ENCODE measurements at places on chromosomes 13 and 19. TPM values are rescaled to one million over a fixed set of nuclear protein-coding genes. Genes with fewer than 3 reads are reported as not detected.
A peak's percentile ranks its signal among the peaks of the same experiment; 100 is the strongest.

IGFL2 gene
- total RNA-seq: 0.75 TPM

PRTN3 gene
- total RNA-seq: 0.86 TPM

GALP gene
- total RNA-seq: not detected

SPART gene
- 33.7 TPM for total RNA-seq

SLC5A5 gene
- 0.29 TPM for total RNA-seq

PDE4C gene
- 0.29 TPM for total RNA-seq

CYP2A7 gene
- not detected for total RNA-seq

DGKH gene
- 4.1 TPM for total RNA-seq

OR7C1 gene
- total RNA-seq: 0.16 TPM

- H3K27me3 ChIP-seq: peaks cover 6% of the 10 kb centered on the region
- no peaks in the 10 kb centered on the region for H3K36me3 ChIP-seq
- H3K4me1 ChIP-seq: no peaks in the 10 kb centered on the region
- no peak overlapping the region for H3K27ac ChIP-seq
- no peak overlapping the region for H3K4me3 ChIP-seq
Observed at GRCh38 chr13:30149248-30149647, 158.1 kb downstream of the KATNAL1 start.

DNA sequence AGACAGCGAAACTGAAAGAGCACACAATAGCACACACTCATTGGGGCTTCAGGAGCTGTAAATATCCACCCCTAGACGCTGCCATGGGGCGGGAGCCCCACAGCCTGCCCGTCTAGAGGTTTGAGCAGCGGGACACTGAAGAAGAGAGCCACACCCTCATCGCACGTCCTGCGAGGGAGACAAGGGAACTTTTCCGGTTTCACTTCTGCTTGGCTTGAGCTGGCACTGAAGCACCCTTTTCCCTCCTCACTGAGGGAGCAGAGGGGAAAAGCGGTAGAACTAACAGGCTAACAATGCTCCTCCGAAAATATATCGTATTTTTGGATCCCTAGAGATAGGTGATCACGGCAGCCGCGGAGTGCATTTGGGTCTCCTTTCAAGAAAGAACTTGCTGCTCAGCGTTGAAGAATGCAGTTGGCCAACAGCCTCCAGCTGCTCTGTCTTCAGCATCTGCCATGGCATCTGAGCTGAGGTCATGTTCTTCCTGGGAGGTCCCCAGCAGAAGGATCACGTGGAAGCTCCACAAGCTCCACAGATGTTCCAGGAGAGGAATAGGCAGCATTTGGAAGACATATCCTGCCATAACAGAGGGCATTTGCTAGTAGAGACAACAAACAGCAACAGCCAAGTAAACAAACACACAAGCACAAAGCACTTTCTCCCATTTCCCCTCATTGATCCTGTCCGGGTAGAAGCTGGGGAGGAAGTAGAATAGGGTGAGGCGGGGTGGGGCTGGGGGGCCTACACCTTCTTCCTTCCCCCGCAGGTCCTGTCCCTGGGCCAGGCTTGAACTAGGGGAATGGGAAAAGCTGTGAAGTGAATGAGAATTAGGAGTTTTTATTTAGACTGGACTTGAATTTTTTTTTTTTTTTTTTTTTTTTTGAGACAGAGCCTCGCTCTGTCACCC lies 44.8 kb upstream of the ALOX5AP start:
- no peaks in the 10 kb centered on the region for H3K4me1 ChIP-seq
- DNase-seq: no peak

DNA sequence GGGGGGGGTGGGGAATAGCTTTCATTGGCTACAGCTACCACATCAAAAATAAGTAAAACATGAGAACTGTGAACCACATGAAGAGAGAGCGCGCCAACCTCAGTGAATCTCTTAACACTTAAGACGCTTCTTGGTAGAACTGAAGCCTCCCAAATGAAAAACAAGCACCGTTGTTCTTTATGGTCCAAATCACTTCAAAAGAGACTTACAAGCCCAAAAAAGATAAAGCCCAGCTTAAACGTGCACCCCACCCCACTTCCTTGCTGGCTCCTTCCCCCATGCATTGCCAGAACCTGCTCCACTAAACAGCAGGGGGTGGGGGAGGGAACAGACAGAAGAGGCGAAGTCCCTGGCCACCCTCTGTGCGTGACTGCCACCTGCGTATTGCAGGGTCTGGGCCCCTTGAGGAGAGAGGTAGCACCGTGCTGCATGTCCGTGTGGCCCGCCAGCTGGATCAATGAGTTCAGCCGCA lies 479.1 kb downstream of the FOXO1 start:
- no peaks in the 10 kb centered on the region for H3K27me3 ChIP-seq
- no peak overlapping the region for H3K27ac ChIP-seq
- no peaks in the 10 kb centered on the region for H3K36me3 ChIP-seq

DNA sequence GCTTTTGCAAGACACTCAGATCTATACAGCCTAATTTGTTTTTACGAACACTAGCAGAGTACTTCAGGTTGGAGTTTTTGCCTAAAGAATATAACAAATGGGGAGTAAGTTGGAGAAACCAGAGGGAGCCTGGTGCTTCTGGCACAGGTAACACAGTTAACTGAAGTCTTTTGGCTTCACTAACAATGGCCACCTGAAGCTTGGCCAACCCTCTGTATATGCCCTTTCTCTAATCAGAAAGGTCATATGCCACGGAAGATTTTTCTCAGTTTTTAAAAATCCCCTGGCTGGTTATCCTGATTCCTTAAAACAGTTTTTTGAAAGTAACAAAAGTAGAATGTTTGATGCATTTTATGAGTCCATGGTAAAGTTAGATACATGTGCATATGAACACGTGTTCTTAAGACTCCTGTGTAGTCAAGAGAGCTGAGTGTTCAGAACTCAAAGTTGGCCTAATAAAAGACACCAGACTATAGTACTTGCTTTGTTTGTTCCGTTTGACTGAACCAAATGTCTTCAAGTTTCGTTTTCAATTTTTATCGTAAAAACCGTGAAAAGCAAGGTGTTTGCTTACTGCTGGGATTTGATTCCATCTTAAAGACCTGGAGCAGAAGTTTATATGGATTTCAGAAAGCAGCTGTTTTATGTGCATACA lies 137.5 kb downstream of the KCNRG start:
- no peaks in the 10 kb centered on the region for H3K27me3 ChIP-seq
- H3K4me1 ChIP-seq: 0 out of 3 replicates have a peak, but pooled peaks cover 5% of the 10 kb centered on the region
- H3K36me3 ChIP-seq: no peaks in the 10 kb centered on the region
- no peak overlapping the region for H3K4me3 ChIP-seq
- no peak overlapping the region for H3K27ac ChIP-seq

- DNase-seq: no peak
- H3K27ac ChIP-seq: no peak overlapping the region
- H3K4me3 ChIP-seq: no peak overlapping the region
- no peaks in the 10 kb centered on the region for H3K27me3 ChIP-seq
Observed at GRCh38 chr13:95426631-95427030, 125.4 kb upstream of the ABCC4 start.

DNA sequence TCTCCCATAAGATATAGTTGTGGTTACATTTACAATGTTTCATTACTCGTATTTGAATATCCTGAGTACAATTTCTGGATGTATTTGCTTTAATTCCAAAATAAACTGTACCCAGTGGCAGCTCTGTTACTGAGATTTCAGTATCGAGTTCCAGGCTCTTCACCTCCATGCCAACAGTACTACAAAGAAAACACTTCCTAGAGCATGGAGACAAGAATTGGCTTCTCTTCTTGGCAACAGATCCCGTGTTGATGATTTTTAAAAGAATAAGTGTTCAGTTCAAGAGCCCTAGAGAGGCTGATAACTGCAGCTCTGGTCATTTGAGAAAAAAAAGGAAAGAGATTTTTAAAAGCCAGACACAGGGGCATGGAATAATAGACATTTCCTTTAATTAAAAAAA lies 302.8 kb downstream of the EFNB2 start:
- no peak for DNase-seq
- no peaks in the 10 kb centered on the region for H3K36me3 ChIP-seq
- no peaks in the 10 kb centered on the region for H3K4me1 ChIP-seq

GRCh38 chr19:10453852-10454251 lies 33.5 kb downstream of the PDE4A start:
- DNase-seq: no peak
- H3K36me3 ChIP-seq: peaks cover 54% of the 10 kb centered on the region
- H3K27ac ChIP-seq: no peak overlapping the region
- H3K4me3 ChIP-seq: no peak overlapping the region
- H3K27me3 ChIP-seq: no peaks in the 10 kb centered on the region

DNA sequence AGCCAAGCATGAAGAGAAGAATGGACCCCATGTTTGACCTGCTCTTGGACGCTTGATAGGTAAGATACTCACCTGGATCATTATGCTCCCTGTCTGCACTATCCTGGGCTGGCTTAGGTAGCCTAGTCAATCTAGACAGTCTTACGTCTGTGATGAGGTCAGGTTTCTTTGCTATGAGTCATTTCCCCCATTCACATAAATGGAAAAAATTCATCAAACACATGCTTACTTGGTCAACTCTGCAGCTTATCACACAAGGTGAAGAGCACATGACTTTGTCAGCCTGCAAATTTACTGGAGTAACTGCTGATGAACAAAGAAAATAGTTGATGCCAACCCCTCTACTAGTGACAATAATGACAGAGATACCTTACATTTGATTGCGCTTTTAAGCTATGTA lies 170.0 kb downstream of the NUFIP1 start:
- H3K36me3 ChIP-seq: no peaks in the 10 kb centered on the region
- peaks cover 5% of the 10 kb centered on the region for H3K27me3 ChIP-seq
- no peak overlapping the region for H3K4me3 ChIP-seq
- H3K4me1 ChIP-seq: no peaks in the 10 kb centered on the region
- no peak overlapping the region for H3K27ac ChIP-seq
- no peak for DNase-seq

DNA sequence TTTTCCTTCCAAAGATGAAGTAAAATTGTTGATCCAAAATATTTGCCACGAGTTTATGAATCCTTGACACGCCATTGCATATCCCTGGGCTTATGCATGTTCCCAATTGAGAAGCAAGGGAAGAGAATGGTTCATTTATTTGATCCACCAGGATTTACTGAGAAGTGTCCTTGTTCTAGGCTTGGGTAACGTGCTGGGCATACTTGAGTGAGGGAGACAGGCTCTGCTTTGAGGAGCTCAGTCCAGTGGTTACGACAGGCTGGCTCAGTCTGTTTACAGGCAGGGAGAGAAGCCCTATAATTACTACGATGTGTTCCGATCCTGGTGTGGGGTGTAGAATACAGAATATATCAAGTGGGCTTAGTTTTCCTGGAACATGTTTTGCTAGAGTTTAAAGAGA lies 6.3 kb upstream of the PNMA8C start:
- no peak for DNase-seq
- no peaks in the 10 kb centered on the region for H3K36me3 ChIP-seq
- H3K27me3 ChIP-seq: peaks cover 11% of the 10 kb centered on the region
- no peaks in the 10 kb centered on the region for H3K4me1 ChIP-seq
- no peak overlapping the region for H3K4me3 ChIP-seq

DNA sequence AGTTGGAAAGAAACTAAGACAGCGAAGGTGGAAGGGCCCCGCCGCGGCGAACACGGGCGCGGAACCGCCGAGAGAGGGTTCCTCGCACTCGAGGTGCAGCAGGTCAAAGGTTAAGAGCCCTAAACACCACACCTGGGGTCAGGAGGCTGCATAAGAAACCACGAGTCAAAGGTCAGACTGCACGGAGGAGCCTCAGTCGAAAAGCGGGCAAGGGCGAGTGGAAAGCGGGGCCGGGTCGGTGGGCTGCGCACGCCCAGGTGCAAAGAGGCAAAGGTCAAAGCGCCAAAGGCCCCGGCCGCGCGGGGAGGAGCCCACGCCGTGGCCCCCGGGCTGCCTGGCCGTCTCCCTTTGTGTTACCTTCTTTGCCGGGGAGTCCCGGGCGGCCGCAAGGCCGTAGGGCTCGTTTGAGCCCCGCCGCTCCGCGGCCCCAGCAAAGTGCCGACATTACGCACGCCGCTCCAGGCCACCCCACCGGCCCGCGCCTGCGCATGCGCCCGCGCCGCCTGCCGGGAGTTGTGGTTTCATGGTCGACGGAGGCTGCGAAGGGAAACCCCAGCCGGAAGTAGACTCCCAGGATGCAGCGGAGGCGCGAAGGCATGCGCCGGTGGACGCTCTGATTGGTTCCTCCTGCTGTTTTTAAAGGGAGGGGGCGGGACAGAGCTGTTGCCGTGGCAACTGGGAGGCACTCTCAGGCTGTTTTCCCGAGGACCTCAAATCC lies at the start of gene POLRMT:
Gene POLRMT (minus strand): TSS at position 470 of the 718 bp plus-strand sequence. CDS start 25 bp downstream, at position 445.
- H3K4me1 ChIP-seq: peaks cover 50% of the 10 kb centered on the region
- peak; percentile 100 for DNase-seq
- H3K36me3 ChIP-seq: peaks cover 38% of the 10 kb centered on the region
- H3K27me3 ChIP-seq: no peaks in the 10 kb centered on the region
- peak within 1 kb of the TSS; percentile 70 for H3K4me3 ChIP-seq

- no peak overlapping the region for H3K27ac ChIP-seq
- no peaks in the 10 kb centered on the region for H3K27me3 ChIP-seq
- H3K4me1 ChIP-seq: peaks cover 5% of the 10 kb centered on the region
- no peak for DNase-seq
Observed at GRCh38 chr19:50479761-50480251, 3.2 kb upstream of the GARIN5A start.

DNA sequence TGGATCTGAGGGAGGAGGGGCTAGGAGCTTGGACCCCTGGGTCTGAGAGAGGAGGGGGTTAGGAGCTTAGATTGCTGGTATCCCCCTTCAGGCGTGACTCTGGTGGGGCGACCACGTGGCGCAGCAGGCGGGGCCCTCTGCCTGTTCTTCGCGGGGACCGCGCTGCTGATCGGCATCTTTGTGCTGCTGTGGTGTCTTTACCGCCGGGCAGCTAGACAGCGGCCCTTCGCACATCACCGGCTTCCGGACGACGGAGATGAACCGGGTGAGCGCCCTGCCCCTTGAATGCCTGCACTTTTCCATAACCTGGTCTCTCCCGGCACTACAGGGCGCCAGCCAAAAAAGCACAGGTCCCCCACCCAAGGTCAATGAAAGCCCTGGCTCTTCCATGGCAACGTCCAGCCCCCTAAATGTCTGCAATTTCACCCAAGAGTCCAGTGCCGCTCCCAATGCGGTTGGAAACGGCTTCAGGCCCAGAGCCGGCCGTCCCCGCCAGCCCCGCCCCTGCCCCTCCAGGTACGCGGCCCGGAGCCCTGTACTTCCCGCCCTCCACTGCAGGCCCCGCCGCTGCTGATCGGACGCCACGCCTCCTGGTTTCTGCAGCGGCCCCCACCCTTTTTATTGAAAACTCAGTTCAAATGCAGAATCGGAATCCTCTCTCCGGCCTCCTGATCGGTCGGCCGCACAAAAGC lies 2.8 kb downstream of the GFY start:
- DNase-seq: peak; percentile 70
- H3K4me3 ChIP-seq: peak overlapping the region; percentile 12
- peaks cover 44% of the 10 kb centered on the region for H3K4me1 ChIP-seq
- H3K27me3 ChIP-seq: no peaks in the 10 kb centered on the region
